Left colon (tissue), 2 donors: ENCODE measurements at places on chromosomes 6 and 20. TPM values are rescaled to one million over a fixed set of nuclear protein-coding genes. Genes with fewer than 3 reads are reported as not detected.

DNA sequence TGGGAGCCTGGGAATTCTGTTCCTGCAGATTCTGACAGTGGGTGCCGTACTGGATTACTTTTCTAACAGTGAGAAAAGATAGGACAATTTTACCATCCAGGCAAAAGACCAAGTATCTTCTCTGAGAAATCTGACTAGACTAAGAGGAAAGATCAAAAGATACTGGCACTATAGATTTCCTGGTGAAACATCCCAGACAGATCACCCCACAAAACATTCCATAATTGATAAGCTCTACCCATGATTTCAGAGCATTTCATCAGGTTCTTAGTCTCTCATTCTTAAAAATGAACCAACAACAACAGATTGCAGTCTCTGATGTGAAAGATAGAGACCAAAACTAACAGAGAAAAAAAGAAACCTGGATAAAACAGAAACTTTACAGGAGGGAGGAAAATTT is 13.6 kb upstream of the UBR2 start:
- no peak for DNase-seq

DNA sequence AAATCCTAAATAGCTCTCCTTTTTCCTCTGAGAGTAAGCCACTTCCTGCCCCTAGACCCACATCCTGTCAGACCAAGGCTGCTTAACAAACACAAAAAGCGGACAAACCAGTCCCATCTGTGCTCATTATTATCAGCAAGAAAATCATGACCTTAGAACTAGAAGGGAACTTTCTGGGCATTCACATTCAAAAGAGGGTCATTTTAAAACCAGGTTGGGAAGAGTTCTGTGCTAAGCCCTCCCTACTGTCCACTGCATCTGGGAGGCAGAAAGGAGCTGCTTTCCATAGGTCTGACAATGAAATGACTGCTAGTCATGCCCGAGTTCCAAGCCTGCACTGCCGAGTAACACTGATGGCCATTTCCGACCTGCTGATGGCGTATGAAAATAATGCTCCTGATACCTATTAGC is 15.4 kb downstream of the EZR start:
- DNase-seq, result no peak

DNA sequence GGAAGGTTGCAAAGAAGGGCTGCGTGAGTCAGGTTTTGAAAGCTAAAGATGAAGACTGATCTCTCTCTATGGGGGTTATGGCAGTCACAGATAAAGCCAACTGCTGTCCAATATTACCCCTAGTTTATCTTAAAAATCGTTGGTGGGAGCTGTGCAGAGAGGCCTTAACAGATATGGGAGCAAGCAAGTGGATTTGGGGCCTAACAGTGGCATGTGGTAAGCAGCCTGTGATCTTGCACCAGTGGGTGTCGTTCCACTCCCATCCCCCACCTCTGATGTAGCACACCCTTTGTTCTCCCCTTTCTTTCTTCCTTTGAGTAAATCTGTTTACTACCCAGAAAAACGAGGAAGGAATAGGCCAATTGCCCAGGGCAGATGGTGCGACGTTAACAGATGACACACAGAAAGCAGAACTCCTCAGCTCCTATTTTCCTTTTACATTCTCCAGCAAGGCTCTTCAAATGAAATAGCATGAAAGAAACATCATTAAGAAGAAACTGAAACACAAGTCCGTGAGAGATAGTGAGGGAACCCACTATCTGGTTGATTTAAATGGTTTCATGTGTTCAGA is 274.1 kb upstream of the CITED2 start:
- DNase-seq, result no peak

GRCh38 chr20:47263465-47264084 is 92.9 kb downstream of the ZMYND8 start:
- no peak for DNase-seq

GRCh38 chr20:18722371-18722770 is 91.2 kb upstream of the SCP2D1 start:
- no peak for DNase-seq

DNA sequence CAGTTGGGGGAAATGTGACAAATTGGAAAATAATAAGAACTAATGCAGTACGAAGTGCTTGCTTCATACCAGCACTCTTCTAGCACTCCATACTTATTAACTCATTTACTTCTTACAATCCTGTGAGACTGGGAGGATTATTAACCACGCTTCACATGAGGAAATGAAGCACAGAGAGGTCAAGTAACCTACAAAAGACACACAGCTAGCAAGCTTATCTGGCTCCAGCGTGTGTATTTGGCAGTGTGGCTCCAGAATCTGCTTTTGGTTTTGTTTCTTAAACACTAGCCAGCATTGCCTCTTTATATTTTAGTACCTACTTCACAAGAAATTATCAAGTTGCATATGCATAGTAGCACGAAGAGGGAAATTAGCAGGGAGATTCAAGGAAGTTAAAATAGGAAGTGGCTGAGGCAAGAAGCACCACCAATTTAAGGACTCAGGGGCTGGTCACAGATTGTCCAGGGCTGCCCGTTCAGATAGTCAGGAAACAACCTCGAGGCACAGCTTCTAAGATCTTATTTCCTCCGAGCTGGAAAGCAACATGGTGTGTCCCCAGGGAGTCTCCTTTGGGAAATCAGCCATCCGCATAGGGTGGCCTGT is 302.7 kb upstream of the PRDM1 start:
- DNase-seq, result no peak

GRCh38 chr6:46453741-46454316 is 37.4 kb downstream of the RCAN2 start:
- no peak for DNase-seq

DNA sequence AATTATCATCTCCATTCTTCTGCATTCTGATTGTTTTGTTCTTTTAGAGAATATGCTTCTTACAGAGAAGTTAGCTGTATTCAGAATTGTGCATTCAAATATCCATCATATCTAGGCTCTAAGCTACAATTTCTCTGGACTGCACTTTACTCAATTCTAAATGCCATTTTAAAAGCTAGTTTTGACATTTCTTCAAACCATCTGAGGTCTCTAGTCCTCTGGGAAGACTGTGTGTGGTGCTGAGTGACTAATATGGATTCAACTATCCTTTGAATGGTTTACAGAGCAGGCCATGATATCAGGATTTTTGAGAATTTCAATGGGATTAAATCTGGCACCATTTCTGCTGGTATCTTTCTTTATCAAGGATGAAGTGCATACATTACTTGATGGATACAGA is 285.7 kb downstream of the BTBD3 start:
- DNase-seq, result no peak

- DNase-seq, result no peak
Measured at GRCh38 chr6:166442131-166442685, 59.5 kb upstream of the MPC1 start.

- DNase-seq, result no peak
Measured at GRCh38 chr20:22908944-22909343, 126.2 kb upstream of the SSTR4 start.

- DNase-seq, result no peak
Measured at GRCh38 chr6:5506597-5506996, 245.3 kb downstream of the FARS2 start.

- DNase-seq, result peak; percentile 33
Measured at GRCh38 chr6:111872401-111873177, 663 bp downstream of the FYN start.

DNA sequence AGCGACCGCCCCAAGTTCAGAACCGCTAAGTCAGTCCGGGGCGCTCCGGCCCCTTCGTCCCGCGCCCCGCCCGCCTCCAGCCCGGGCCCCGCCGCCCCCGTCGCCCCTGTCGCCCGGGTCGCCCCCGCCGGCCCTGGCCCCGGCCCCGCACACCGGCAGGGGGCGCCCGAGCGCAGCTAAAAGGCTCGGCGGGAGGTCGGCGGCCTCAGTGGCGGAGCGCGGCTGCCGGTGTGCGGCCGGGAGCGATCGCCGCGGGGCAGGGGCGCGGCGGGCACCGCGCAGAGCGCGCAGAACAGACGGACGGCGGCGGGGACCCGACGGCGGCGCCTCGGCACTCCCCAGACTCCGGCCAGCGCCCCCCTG is at the start of gene FNDC1:
FNDC1 (plus strand) TSS at position 208 of the 363 bp plus-strand sequence. CDS start 197 bp downstream, outside the sequence.
- peak; percentile 61 for DNase-seq

- no peak for DNase-seq
Measured at GRCh38 chr6:147546501-147547368, 38.2 kb downstream of the SAMD5 start.

- no peak for DNase-seq
Measured at GRCh38 chr20:47293631-47294030, 62.9 kb downstream of the ZMYND8 start.

- no peak for DNase-seq
Measured at GRCh38 chr6:75450903-75451302, 42.7 kb downstream of the FILIP1 start.

- peak; percentile 13 for DNase-seq
Measured at GRCh38 chr20:45020236-45020886, 54.0 kb downstream of the STK4 start.

DNA sequence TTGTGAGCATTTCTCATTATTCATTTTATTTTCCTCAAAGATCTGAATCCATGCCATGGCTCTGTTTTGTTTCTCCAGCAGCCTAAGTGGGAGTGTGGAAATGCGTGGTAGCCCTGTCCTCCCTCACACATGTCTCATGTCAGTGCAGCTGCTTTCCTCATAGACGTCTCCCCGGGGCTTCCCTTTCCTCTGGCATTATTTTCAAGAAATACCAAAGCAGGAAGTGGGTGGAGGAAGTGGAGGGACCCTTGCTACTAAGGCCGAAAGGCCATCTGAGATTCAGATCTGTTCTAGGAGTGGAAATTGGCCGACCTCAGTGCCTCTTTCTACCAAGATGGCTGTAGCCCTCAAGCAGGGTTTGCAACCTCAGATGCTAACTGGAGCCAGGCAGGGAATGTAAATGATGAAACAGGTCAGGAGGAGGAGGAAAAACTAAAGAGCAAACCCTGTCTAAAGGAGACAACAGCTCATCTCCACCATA is 420.9 kb upstream of the PLCB4 start:
- DNase-seq, result no peak

GRCh38 chr6:42784717-42785498 is 3.1 kb downstream of the BICRAL start:
- no peak for DNase-seq

- no peak for DNase-seq
Measured at GRCh38 chr20:52465991-52466390, 274.4 kb upstream of the ZFP64 start.

- no peak for DNase-seq
Measured at GRCh38 chr20:23205211-23205610, 119.1 kb upstream of the CD93 start.

GRCh38 chr6:146889303-146889702 is 290.5 kb downstream of the ADGB start:
- no peak for DNase-seq

- DNase-seq, result no peak
Measured at GRCh38 chr6:7143476-7143974, 35.8 kb downstream of the RREB1 start.

GRCh38 chr20:62321521-62321948 is 18.7 kb downstream of the ADRM1 start:
- DNase-seq, result no peak

Gene IL20RA
- 13.4 TPM for total RNA-seq

Gene SIGLEC1
- total RNA-seq, result 3.1 TPM

Gene FILIP1
- 0.98 TPM for total RNA-seq

Gene TFEB
- total RNA-seq, result 24.3 TPM

Gene OLIG3
- not detected for total RNA-seq

Gene SGK2
- total RNA-seq, result 125 TPM

Gene UNC5CL
- 2.2 TPM for total RNA-seq

Gene CYP21A2
- total RNA-seq, result not detected

Gene CST4
- total RNA-seq, result not detected

Gene MYL9
- 36.9 TPM for total RNA-seq

Gene PSORS1C2
- total RNA-seq, result not detected

Gene ESR1
- 0.70 TPM for total RNA-seq

Gene TMEM217
- 4.0 TPM for total RNA-seq

Gene COX4I2
- total RNA-seq, result not detected

Gene HLA-DQB2
- total RNA-seq, result 0.95 TPM

Gene GPR63
- 1.8 TPM for total RNA-seq
